Activated naive CD4-positive, alpha-beta T cell treated with anti-CD3 and anti-CD28 coated beads, Interleukin-2, amount 50 U/mL, for 72 hours (primary cell): ENCODE measurements at places on chromosomes 16 and 17.

GRCh38 chr16:68265078-68265920 is 973 bp downstream of the SLC7A6 start:
- DNase-seq, result peak; percentile 60

- DNase-seq, result no peak
These were observed 6.9 kb downstream of the CYBC1 start for GRCh38 chr17:82443465-82444283.

- no peak for DNase-seq
These were observed 3.1 kb downstream of the FOXL1 start for GRCh38 chr16:86581458-86581857.

DNA sequence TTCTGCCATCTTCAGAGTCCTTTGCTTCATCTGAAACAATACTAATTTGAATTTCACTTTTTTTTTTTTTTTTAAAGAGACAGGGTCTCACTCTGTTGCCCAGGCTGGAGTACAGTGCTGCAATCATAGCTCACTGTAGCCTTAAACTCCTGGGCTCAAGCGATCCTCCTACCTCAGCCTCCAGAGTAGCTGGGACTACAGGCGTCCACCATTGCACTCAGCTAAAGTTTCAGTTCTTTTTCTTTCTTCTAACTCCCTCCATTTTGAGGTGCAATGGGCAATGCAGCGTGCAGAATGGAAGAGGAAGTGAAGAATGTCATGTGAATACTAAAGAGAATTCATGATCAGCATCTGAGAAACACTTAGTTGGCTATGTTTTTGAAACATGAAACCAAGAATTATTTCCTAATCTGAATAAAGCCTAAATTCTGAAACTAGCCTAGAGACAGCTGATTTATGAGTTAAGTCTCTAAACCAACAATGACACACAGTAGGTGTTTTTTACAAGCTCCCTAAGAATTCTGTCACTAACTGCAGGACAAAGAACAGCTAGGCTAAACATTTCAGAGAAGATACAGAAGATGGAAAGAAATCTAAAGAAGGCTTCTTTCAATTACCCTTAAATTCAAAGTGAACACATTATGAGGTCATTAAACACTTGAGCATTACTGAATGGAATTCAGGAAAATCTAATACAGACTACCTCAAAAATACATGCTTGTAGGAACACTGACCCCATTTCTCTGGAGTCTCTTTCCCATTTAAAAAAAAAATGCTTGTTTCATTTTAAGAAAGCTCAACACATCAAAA is 21.0 kb downstream of the SNN start:
- DNase-seq, result no peak

GRCh38 chr16:67116388-67117311 is 6.9 kb downstream of the PHAF1 start:
- DNase-seq, result peak; percentile 14
